Mucosa of gallbladder (tissue), 1 donor: ENCODE measurements at places on chromosomes 6 and 20.

- DNase-seq = no peak
Measured at GRCh38 chr6:82208913-82209312, 38.6 kb downstream of the IBTK start.

DNA sequence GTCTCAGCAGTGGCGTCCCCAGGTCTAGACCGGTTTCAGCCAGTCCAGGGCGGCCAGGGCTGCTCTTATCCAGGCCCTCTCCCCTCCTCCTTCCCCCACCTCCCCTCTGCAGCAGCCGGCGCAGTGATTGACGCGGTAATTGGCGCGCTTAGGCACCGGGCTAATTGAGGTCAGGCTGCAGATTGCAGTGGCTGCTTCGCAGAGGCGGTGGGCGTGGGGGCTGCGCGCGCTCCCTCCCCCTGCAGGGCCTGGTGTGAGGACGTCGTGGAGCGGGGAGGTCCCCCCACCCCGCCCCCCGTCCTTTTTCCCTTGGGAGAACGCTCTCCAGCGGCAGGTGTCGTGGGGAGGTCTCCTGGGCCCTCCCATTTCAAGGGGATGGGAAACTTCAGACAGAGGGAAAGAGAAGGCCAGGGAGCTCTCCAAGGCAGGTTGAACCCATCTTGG is 70.4 kb upstream of the BLCAP start:
- no peak for DNase-seq

DNA sequence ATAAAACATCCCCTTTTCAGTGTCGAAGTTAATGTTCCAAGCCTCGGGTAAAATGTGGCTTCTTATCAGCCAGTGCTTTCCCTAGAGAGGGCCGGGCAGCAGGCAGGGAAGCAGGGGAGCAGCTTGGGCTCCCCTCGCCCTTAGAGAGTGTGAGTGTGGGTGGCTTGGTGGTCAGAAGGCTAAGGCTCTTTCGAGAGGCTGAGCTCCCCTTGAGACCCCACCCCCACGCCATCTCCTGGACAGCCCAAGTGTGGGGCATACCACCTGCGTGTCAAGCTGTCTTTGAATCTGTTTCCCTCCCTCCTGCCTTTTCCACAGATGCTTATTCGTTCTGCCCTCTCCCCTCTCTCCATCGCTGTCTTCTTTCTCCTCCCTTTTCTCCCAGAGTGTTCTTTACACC is 95.1 kb upstream of the FOXP4 start:
- DNase-seq = no peak

- DNase-seq = no peak
Measured at GRCh38 chr6:13479971-13480434, 7.4 kb downstream of the GFOD1 start.

DNA sequence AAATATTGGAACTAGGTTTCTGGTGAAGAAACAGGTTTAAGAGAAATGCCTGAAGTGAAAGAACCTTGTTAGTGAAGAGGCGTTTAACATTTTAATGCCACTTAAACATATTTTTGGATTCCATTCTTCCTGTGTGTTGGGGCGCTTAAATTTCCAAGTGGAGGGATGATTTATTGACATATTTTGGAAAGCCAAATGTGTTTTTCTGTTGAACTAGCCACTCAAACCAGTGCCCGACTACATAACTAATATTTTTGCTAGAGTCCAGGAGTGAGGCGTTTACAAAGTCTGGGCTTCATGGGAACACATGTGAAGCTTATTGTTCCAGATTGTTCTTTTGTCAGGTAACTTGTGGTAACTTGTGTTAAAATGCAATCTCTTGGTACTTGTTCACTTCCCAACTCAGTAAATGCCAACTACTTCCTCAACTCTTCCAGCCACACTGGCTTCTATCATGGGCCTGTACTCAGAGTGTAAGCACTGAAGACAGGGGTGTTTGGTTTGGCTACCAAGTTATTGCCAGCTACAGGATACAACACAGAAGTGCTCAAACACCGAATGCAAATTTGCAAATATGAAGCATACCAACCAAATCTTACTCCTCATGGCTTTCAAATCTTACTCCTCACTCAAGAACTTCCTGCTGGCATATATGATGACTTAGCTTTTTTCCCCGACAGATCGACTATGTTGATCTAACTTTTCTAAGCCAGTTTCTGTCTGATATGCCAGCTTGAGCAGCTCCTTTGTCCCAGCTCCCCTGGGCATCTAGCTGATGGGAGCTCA is 2.0 kb upstream of the ZNFX1 start:
- DNase-seq = no peak

GRCh38 chr20:24636626-24637025 is 167.2 kb downstream of the SYNDIG1 start:
- no peak for DNase-seq

DNA sequence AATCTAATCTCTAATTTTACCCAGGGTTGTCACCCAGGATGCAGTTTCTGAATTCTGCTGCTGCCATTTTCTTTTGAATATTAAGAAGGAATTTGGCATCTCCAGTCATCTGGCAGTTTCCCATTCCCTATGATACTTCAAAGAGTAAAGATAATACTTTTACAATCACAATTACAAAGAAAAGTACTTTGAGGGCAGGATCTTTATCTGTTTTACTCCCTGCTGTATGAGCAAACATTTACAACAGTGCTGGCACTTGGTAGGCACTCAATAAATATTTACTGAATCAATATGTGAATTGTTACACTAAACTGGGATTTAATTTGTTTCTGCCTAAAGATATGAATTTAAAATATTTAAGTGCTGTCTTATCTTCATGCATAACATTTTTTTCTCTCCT is 224.9 kb downstream of the EPHA7 start:
- no peak for DNase-seq

- peak; percentile 37 for DNase-seq
Measured at GRCh38 chr6:83536034-83536646, 23.8 kb downstream of the PRSS35 start.

GRCh38 chr6:55734256-55734655 is 141.1 kb downstream of the BMP5 start:
- DNase-seq = no peak

DNA sequence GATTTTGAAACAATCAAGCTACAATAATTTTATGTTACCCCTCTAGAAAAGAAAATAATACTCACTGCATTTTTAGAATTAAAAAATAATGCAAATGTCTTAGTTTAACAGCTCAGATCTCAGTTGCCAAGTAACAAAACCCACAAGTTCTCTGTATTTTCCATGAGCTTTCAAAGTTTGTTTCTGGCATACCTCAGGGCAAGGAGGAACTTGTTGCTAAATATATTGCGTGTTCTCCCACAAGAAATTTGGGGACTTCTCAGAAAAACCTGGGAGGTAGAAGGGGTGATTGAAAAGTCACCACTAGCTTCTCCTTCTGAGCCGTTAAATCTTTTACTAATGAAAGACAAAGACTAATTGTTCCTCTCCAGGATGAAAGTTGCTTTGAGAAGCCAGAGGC is 236.8 kb upstream of the MARCKS start:
- DNase-seq = no peak
